Aorta (tissue), 5 donors: ENCODE measurements at places on chromosomes 12 and 14. TPM values are rescaled to one million over a fixed set of nuclear protein-coding genes. Genes with fewer than 3 reads are reported as not detected.

The ARG2 gene
- total RNA-seq = 4.1 TPM

GRCh38 chr12:6038160-6038559 lies 86.3 kb downstream of the VWF start:
- H3K4me1 ChIP-seq = no peaks in the 10 kb centered on the region
- H3K27me3 ChIP-seq = no peaks in the 10 kb centered on the region
- H3K27ac ChIP-seq = no peak overlapping the region
- no peak overlapping the region for H3K4me3 ChIP-seq
- H3K36me3 ChIP-seq = no peaks in the 10 kb centered on the region

The OTX2 gene
- total RNA-seq = not detected

GRCh38 chr14:96554315-96554910 lies 52.2 kb downstream of the PAPOLA start:
- H3K4me3 ChIP-seq = no peak overlapping the region
- DNase-seq = no peak
- H3K27ac ChIP-seq = no peak overlapping the region
- H3K36me3 ChIP-seq = peaks cover 10% of the 10 kb centered on the region
- H3K27me3 ChIP-seq = no peaks in the 10 kb centered on the region

GRCh38 chr12:122368361-122369073 lies 54.0 kb downstream of the CLIP1 start:
- no peak overlapping the region for H3K27ac ChIP-seq
- no peaks in the 10 kb centered on the region for H3K4me1 ChIP-seq
- H3K4me3 ChIP-seq = no peak overlapping the region
- H3K36me3 ChIP-seq = no peaks in the 10 kb centered on the region
- no peaks in the 10 kb centered on the region for H3K27me3 ChIP-seq

GRCh38 chr12:113299619-113300237 lies 35.2 kb downstream of the SLC8B1 start:
- DNase-seq = peak; percentile 85
- H3K27me3 ChIP-seq = no peaks in the 10 kb centered on the region
- H3K27ac ChIP-seq = peak overlapping the region; percentile 63
- H3K36me3 ChIP-seq = no peaks in the 10 kb centered on the region
- no peak overlapping the region for H3K4me3 ChIP-seq
